ENCODE measurements at places on chromosomes 6 and 20.
A peak's percentile ranks its signal among the peaks of the same experiment; 100 is the strongest.

DNA sequence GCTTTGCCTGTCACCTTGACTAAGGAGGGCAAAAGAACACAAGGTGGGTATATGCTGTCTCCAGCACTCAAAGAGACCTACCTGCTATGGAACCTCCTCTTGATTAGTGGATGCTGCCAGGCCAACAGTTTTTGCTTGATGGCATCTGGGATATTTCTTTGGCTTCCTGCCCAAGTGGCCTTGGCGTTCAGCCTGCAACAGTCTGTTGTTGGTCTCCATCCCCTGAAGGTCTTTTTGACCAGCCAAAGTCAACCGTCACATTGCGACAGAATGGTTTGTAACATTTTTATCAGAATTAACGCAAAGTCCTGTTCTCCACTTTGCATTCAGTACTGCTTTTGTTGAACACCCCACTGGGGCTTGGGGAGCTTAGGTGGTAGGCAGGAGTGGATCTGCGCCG lies 37.1 kb downstream of the SERPINB1 start:
- H3K36me3 ChIP-seq, result no peaks in the 10 kb centered on the region
- H3K27me3 ChIP-seq, result no peaks in the 10 kb centered on the region
- H3K4me3 ChIP-seq, result no peak overlapping the region
- H3K4me1 ChIP-seq, result peaks cover 37% of the 10 kb centered on the region
- peak; percentile 61 for DNase-seq

DNA sequence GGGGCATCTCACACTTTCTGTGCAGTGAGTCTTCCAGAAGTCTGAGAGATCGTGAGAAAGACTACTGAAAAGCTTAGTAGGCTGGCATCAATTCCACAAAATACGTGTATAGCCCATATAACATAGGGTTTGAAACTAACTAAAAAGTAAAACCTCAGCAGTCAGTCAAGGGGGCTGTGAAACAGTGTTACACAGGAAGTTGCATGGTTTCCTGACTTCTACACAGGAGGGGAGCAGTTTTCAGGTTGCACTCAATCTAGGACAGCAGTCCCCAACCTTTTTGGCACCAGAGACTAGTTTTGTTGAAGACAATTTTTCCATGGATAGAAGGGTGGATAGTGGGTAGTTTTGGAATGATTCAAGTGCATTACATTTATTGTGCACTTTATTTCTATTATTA lies 4.7 kb upstream of the LY86 start:
- DNase-seq, result no peak
- no peak overlapping the region for H3K4me3 ChIP-seq
- no peak overlapping the region for H3K27ac ChIP-seq
- no peaks in the 10 kb centered on the region for H3K27me3 ChIP-seq
- H3K4me1 ChIP-seq, result no peaks in the 10 kb centered on the region

GRCh38 chr6:124694139-124694705 lies 268.0 kb upstream of the RNF217 start:
- H3K27ac ChIP-seq, result no peak overlapping the region
- no peaks in the 10 kb centered on the region for H3K4me1 ChIP-seq
- H3K4me3 ChIP-seq, result no peak overlapping the region
- H3K27me3 ChIP-seq, result no peaks in the 10 kb centered on the region
- H3K36me3 ChIP-seq, result no peaks in the 10 kb centered on the region

DNA sequence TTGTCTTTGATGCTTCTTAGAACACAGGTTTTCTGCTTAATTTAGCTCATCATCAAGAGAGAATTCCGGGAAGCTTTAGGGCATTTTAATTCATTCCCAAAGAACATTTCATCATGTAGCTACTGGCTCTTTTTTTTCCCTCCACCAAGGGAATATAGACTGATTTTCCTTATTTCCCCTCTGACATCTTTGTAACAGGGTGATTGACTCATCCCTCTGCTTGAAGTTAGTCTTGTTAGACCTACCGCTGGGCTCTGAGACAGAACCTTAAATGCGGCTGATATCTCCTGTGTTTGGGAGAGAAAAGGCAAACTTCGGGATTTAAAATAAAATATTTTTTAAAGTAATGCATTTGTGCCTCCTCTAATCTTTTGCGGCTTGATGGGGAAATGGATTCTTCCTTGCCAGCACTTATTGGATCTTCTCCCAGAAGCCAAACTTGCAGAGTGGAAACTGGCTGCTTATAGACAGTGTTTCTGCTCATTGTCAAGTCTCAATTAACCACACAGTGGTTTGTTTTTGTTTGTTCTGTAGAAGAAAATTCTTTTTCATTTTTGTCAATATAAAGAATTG lies 272.7 kb upstream of the PLCB4 start:
- H3K36me3 ChIP-seq, result no peaks in the 10 kb centered on the region
- no peak for DNase-seq
- H3K4me1 ChIP-seq, result no peaks in the 10 kb centered on the region
- H3K27me3 ChIP-seq, result no peaks in the 10 kb centered on the region

- no peak for DNase-seq
- no peaks in the 10 kb centered on the region for H3K4me1 ChIP-seq
- no peaks in the 10 kb centered on the region for H3K36me3 ChIP-seq
- H3K4me3 ChIP-seq, result no peak overlapping the region
Measured at GRCh38 chr6:149190224-149190831, 127.2 kb upstream of the TAB2 start.

DNA sequence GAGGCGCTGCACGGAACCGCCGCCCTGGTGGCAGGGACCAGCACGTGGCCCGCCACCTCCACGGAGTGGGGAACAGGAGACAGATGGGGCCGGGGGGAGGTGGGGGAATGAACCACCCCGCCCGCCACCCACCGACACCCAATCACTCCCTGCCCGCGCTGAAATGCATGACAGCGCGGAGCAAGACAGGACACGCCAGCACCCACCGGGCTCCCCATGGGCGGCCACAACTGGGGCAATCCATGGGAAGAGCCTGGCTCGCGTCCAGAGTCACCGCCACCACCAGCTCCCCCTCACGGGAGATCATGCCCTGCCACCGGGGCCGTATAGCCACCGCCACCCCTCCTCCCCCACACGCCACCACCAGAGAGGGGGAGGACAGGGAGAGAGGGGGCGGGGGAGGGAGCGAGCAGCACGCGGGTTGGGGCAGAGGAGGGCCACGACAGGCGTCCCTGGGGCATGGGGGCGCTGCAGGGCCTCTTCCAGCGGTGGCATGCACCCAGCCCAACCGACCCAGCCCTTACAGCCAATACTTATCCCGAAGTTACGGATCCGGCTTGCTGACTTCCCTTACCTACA lies 744.3 kb upstream of the DEFB115 start:
- no peaks in the 10 kb centered on the region for H3K36me3 ChIP-seq
- no peaks in the 10 kb centered on the region for H3K27me3 ChIP-seq
- no peak for DNase-seq
- H3K4me1 ChIP-seq, result no peaks in the 10 kb centered on the region

- H3K4me3 ChIP-seq, result no peak overlapping the region
- no peaks in the 10 kb centered on the region for H3K4me1 ChIP-seq
- no peak for DNase-seq
Measured at GRCh38 chr20:62339647-62340062, 27.5 kb downstream of the LAMA5 start.

DNA sequence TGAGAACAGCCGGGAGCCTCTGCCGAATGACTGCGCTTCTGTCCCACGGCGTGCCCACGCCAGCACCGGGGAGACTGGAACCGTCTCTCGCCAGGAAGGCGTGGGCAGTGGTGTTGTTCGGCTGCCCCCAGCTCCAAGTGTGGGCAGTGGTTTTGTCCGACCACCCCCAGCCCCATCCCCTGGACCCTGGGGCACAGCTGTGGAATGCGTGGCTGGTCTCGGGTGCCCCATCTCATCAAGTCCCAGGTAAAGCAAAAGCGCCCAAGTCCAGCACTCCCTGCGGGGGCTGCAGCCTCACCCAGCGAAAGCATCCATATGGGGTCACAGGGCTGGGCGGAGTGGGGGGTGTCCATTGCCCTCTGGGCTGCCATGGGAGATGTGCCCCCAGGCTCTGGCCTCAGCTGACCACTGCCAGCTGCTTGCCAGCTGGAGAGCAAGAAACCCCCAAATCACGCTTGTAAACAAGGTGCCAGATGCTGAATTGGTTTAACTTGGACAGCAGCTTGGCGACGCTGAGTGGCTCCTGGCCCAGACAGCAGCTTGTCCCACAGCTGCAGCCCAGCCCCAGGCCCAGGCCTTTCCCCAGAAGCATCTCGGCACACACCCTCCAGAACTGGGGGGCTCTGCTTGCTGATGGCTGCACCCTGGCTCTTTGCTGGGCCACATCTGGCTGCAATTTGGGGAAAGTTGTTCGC lies 4.5 kb downstream of the CABLES2 start:
- H3K4me3 ChIP-seq, result no peak overlapping the region
- H3K4me1 ChIP-seq, result peaks cover 14% of the 10 kb centered on the region
- no peak for DNase-seq
- H3K27ac ChIP-seq, result no peak overlapping the region

DNA sequence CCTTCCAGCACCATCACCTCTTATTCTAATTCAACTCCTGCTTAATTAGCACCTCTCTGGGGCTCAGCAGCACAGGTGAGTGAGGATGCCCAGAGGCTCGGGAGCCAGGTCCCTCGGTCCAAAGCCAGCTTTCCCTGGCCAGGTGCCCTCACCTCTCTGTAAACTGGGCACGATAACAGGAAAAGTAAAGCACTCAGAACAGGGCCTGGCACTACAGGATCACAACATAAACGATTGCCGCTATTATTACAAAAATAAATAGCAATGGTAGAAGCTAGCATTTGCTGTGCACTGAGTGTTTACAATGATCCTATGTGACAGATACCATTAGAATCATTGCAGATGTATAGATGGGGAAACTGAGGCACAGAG lies 2.6 kb downstream of the BPIFB2 start:
- H3K36me3 ChIP-seq, result no peaks in the 10 kb centered on the region
- H3K4me1 ChIP-seq, result no peaks in the 10 kb centered on the region
- H3K27ac ChIP-seq, result no peak overlapping the region
- no peak for DNase-seq
- no peak overlapping the region for H3K4me3 ChIP-seq
